Motor neuron (in vitro differentiated cells): ENCODE measurements at places on chromosomes 12 and 14.

DNA sequence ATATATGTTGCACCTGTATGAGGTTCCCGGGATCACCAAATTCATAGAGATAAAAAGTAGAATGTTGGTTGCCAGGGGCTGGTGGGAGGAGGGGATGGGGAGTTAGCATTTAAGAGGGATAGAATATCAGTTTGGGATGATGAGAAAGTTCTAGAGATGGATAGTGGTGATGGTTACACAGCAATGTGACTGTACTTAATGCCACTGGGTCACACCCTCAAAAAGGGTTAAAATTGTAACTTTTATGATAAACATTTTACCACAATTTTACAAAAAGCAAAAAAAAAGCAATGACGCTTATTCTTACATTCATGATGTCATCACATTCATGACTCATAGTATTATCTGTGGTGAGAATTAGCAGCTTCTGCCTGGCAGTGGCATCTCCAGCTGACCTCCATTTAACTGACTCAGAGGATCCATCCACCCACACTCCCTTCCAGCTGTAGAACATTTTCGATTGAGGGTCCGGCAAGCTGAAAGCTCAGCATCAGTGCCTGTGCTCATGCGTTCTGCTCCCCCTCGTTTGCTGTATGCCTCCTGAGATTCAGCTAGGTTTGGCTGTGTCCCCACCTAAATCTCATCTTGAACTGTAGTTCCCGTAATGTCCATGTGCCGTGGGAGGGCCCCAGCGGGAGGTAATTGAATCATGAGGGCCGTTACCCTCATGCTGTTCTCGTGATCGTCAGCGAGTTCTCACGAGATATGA, 64.8 kb upstream of the TMEM260 start:
- ATAC-seq = no peak

DNA sequence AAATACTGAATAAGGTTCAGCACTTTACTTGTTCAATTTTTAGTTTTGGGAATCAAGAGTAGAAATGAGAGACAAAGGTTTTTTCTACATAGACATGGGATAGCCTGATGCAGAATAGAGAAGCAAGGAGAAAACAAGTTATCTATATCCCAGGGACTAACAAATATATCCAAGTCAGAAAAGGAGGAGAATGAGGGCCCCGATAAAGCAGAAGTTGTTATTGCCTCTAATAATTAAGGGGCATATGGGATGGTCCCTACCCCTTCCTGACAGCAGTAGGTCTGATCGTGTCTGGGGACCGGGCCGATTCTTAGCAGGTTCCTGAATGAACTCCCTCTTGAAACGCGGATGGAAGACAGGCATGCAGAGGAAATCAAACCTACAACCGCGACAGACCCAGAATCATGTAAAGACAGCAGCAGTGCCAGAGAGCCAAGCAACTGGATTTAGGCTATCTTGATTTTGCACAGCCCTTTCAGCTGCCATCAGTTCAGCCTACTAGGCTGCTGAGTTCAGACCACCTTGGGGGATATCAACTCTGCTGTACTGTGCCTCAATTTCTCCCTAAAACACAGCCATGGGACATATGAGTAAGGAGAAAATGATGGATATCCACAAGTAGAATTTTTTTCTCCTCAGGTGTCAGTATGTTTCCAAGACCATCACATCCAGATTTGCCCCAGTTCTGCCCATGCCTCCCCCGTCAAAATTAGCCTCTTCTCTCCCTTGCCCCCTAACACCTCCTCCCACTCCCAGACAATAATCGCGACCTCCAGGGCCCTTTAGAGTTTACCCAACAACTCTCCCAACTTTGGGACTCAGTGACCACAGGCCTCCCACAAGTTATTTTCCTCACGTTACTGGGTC, 706 bp downstream of the PRMT5 start:
- no peak for ATAC-seq

DNA sequence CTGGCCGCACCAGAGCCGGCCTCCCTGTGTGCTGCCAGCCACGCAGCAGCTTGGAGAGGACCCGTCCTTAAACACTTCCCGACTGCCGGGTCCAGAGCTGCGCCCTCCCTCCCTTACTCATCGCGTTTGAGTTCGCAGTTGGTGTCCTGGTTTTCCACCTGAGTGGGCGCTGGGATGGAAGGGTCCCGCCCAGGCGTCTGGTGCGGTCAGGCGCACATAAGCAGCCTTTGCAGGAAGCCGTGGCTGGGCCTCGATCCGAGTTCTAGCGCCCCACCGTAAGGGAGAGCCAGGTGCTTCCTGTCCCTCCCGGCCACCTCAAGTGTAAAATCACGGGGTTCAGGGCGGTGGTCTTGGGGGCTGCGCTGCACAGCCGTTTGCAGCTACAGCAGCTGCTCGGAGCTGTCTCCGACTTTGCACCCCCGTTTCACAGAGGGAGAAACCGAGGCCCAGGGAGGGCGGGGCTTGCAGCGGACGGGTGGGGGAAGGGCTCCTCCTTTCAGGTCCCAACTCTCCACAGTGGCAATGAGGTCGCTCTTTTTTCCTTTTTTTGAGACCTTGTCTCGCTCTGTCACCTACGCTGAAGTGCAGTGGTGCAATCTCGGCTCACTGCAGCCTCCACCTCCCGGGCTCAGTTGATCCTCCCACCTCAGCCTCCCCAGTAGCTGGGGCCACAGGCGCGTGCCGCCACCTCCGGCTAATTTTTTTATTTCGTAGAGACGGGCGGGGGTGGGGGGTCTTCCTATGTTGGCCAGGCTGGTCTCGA, 51.3 kb downstream of the LRCOL1 start:
- ATAC-seq = no peak

DNA sequence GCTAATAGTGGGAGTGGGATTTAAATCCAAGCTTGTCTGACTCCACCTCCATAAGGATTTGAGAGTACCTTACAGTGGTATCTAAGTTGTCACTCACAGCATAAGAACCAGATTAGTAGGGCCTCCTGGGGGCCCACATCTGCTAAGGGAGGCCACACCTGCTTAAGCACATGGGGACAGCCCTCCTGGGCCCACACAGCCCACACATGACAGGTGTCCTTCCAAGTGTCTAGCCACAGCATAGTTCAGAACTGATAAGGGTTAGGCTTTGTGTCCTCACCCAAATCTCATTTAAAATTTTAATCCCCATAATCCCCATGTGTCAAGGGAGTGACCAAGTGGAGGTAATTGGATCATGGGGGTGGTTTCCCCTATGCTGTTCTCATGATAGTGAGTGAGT, 186.0 kb upstream of the HMGA2 start:
- no peak for ATAC-seq

- ATAC-seq = peak; percentile 81
Observed at GRCh38 chr14:103067231-103067954, 10.0 kb upstream of the CDC42BPB start.

DNA sequence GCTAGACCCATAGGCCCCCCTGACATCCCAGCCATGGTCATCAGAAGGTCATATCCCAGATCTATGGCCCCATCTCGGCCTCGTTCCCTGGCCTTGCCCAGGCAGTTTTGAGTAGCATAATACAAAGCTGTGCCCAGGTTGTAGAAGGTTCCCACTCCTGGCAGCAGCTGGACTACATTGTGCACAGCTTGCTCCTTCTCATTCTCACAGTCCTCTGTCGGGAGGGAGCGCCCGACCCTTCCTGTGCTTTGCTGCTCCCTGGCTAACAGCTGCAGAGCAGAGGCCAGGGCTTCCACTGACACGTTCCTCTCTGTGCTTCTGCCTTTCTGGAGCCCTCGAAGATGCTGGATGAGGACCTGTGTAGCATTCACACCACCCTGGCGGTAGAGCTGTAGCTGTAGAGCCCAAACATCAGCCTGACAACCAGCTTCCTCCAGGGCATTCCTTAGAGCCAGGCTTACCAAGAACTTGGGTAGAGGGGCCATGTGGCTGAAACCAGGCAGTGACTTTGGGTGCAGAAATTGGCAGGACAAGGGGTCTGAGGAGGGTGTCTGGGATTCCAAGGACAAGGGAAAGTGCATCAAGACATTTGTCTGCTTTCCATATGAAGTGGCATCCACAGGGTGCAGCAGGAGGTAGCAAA, 1.0 kb downstream of the APOF start:
- ATAC-seq = no peak

DNA sequence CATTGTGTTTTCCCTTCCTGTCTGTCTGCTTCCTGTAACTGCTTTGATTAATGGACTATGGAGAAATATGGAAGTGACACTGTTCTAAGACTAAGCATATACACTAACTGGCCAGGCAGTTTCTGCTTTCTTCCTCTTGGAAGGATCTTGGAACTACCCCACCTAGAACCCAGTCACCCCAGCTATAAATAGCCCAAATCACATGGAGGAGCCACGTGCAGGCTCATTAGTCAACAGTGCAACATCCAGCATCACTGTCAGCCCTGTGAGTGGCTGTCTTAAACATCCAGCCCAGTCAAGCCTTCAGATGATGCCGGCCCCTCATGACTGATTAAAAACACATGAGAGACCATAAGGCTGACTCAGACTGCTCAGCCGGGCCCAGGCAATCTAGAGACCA, 39.2 kb downstream of the BCAT1 start:
- peak; percentile 12 for ATAC-seq

DNA sequence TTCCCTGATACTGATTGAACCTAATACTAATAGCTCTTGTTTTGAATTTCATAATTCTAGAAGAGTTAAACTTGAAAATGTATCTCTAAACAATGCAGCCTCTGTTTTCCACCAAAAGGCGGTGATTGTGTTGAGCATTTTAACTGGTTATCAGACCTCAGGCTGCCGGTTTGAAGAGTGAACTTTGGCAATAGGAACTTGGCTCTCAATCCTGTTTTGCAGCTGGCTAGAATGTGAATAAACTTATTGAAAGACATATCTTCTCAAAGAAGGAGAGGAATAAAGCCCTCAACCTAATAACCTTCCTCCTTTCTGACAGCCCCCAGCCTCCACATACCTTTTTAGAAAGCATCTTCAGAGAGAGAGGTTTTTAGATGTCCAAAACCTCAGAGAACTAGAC, 105.4 kb downstream of the SRGAP1 start:
- ATAC-seq = no peak

- no peak for ATAC-seq
Observed at GRCh38 chr12:7346551-7347225, 42.8 kb downstream of the ACSM4 start.

- no peak for ATAC-seq
Observed at GRCh38 chr12:51395283-51396230, 4.4 kb upstream of the GALNT6 start.

DNA sequence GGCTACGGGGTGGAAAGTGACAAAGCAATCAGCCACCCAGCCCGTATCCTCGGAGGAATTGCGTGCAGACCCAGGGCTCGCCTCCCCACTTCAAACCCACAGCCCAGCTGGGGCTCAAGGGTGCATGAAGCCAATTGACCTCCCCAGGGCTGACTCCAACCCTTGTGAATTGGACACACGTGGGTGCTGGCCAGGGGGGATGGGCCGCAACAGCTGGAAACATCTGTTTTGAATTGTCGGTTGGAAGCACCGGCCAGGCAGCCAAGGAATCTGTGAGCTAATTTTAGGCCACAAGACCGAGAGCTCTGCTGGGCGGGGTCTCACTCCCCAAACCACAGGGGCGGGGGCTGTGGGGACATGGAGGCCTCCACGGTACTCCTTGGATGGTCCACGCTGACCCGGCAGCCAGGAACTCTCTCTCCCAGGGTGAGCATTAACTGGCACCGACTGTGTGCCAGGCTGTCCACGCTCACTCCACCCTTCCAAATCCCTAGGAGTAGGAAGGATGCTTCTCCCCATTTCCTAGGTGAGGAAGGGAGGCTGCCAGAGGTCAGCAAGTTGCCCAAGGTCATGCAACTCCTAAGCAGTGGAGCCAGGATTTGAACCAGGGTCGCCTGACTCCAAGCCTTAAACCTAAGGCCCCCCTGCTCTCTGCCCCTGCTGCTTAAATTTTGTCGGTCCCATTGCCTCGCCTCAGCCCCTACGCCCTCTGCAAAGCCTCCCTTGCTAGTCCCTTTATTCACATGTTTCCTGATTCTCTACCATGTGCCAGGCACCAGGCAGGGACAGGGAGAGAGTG, 11.9 kb upstream of the TMEM119 start:
- ATAC-seq = no peak

GRCh38 chr12:12441429-12441807, 84.5 kb downstream of the BORCS5 start:
- ATAC-seq = no peak

DNA sequence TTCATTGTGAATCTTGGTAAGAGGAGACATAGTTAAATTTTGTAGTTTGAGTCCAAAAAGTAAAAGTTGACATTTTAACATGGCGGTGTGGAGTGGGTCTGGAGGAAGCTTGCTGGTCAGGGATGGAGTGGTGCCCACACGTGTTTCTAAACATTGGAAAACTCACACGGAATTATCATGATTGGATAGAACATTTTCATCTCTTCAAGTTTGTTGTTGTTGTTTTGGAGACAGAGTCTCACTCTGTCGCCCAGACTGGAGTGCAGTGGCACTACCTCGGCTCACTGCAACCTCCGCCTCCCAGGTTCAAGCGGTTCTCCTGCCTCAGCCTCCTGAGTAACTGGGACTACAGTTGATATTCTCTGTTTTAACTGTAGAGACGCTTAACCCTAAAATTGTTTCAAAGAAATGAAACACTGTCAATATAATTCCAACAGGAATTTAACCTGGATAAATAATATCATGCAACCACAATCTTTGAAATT, 502 bp upstream of the MBIP start:
- peak; percentile 10 for ATAC-seq

- ATAC-seq = no peak
Observed at GRCh38 chr12:85781766-85782165, 54.4 kb downstream of the RASSF9 start.

DNA sequence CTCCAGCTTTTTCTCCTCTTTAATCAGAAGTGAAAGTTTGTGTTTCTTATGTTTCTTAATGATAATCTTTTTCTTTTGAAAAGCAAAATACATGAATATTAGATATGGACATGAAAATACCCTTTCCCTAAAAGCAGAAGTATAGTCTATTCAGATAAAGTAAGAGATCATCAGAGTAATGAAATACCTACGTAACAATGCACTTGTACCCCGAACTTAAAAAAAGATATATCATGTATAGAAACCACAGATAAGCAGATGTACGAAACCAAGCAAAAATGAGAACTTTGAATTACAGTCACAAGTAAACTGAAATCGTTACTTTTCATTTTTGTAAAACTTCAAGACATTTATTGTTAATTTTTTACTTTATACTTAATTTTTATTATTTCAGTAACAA, 1.5 kb upstream of the GPR65 start:
- no peak for ATAC-seq

DNA sequence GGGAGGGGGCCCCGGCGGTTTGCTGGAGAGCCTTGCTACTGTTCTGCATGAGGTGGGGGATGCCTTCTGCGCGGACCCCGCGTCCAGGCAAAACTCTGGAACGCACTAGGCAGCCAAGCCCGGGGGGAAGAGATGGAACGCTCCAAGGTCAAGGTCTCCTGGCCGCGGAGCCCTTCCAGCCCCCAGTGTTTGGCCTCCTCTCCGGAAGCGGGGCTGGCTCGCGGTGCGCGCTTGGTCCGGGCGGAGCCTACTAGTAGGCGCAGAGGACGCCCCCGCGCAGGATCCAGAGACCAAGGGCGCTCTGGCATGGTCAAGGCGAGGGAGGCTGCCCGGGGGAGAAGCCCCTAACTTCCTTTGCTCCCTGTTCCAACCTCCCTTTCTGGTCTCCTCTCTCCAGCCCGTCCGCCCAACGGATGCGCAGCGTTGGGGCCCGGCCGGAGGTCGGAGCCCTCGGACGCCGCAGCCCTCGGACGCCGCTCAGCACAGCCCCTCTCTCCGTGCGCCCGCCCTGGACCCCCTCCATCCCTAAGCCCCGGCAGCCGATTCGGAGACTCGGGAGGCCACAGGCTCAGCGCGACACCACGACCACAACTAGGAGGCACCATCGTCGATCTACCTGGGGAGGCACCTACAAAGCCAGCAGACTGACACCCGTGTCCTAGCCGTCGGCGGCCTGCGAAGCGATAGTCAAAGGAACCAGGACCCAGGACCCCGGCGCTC, 669 bp upstream of the KCNK13 start:
- ATAC-seq = peak; percentile 4

GRCh38 chr14:50943943-50944646, at the start of gene PYGL:
Gene PYGL, minus strand, starts transcription at chr14:50944483. Its CDS starts 80 bp downstream, at chr14:50944403.
- ATAC-seq = peak; percentile 85
